ENCODE measurements at places on chromosomes 7 and 10.

- DNase-seq: no peak
Observed at GRCh38 chr10:131689486-131689885, 211.3 kb upstream of the PPP2R2D start.

DNA sequence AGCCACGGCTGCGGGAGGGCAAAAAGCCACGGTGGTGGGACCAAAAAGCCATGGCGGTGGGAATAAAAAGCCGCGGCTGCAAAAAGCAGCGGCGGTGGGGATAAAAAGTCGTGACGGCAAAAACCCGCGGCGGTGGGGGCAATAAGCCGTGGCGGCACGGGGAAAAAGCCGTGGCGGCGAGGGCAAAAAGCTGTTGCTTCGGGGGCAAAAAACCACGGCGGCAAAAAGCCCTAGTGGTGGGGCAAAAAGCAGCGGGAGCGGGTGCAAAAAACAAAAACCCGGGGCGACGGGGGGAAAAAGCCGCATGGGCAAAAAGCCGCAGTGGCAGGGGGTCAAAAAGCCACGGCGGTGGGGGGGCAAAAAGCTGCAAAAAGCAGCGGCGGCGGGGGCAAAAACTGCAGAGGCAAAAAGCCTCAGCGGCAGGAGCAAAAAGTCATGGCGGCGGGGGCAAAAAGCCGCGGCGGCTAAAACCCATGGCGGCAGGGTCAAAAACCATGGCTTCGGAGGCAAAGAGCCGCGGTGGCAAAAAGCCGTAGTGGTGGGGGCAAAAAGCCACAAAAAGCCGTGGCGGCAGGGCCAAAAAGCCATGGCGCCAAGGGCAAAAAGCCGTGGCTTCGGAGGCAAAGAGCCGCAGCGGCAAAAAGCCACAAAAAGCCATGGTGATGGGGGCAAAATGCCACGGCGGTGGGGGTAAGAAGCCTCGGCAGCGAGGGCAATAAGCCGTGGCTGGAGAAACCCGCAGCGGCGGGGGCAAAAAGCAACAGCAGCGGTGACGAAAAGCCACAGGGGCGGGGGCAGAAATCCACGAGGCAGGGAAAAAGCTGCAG, 525.8 kb downstream of the ZNF33B start:
- DNase-seq: no peak

GRCh38 chr10:35379226-35380137, 43.2 kb downstream of the CCNY start:
- no peak for DNase-seq

DNA sequence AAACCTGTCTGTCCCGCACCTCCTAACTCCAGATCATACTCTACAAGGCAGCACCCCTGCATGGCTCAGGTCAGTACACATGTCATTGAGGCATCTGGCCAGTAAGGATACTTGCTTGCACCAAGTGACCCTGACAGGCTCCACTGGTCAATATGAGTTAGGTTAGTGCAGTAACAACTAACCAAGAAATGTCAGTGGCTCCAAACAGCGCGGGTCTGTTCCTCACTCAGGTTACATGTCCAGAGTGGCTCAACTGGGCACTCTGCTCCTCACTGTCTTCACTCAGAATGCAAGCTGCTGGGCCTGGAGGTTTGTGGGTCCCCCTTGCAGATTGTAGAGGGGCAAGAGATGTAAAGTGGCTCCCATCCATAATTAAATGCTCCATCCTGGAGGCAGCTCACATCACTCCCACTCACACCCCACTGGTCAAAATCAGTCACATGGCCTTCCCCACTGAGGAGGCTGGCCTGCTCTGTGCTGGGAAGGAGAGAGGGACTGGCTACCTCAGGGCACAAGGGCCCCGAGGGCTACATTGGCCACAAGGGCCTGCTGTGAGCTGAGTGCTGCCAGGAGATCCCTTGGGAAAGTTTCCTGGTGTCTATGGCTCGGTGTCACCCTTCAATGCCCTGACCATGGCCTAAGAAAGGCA, 109.1 kb upstream of the GDF10 start:
- no peak for DNase-seq

GRCh38 chr10:79374312-79375191, 27.3 kb downstream of the PPIF start:
- peak; percentile 78 for DNase-seq

- no peak for DNase-seq
Observed at GRCh38 chr7:98902523-98902922, 24.2 kb downstream of the TRRAP start.

GRCh38 chr7:131235489-131236317, 92.0 kb upstream of the MKLN1 start:
- DNase-seq: no peak

- DNase-seq: no peak
Observed at GRCh38 chr7:7920481-7920880, 48.1 kb upstream of the GLCCI1 start.

- DNase-seq: peak; percentile 60
Observed at GRCh38 chr7:76071316-76072242, 23.7 kb downstream of the MDH2 start.

GRCh38 chr7:28052933-28053332, 127.7 kb downstream of the JAZF1 start:
- peak; percentile 30 for DNase-seq

DNA sequence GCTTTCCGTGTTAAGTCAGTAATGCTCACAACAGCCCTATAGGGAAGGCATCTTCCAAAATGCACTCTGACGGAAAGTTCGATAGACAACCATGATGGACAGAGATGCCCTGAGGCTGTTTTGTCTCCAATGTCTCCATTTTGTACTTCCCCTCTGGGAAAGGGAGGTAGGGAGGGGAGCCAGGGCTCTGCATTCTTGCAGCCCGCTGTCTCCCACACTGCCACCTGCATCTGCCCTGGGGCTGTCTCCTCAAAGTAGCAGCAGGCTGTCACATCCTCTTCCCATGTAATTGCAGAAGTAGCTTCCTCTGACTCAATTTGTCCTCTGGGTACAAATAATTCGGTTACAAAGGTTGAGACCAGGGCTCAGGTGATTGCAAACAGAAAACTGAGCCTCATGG, 131.4 kb downstream of the GPAM start:
- DNase-seq: no peak

GRCh38 chr10:68153473-68154210, 44.4 kb downstream of the MYPN start:
- DNase-seq: peak; percentile 46

DNA sequence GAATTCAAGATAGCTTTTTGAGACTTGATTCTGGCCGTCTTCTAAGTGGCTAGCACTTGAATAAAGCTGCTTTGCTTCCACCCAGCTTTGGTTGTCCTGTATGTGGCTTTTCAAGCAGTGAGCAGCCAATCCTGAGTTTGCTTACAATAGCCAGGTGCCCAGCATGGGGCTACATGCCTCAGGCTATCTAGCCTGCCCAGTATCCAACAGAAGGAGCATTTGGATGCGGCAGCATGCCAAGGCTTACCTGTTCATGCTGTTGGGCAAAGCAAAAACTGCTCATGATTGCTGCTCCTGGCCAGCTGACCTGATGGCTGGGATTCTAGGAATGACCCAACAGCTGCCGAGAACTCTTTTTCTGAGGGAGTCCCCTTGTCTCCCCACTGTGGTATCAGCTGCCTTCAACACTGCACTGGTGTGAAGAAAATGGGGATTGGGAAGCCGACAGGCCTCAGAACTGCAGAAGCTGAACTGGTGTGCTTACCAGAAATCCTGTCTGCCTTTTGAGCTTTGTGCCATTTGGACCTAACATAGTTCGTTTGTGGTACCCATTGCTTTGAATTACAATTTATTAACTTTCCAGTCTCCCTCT, 618.9 kb upstream of the IGFBP3 start:
- no peak for DNase-seq

GRCh38 chr10:62233356-62234076, 35.1 kb downstream of the RTKN2 start:
- DNase-seq: no peak

DNA sequence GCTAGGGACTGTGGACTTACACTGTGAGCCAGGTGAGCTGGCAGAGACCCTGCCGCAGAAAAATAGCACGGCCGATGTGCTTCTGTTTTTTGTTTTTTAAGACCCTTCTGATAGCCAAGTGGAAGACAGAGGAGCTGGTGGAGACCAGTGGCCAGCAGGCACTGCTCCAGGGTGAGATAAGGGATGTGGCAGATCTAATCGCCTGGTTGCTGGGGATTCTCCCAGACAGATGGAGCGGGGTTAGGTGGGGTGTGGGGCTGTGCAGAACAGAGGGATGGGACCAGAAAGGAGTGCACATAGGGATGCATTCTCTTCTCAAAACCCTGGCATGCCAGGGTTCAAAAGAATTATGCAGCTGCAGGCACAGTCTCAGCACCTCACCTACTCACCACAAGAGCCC, 82.2 kb downstream of the VOPP1 start:
- no peak for DNase-seq

- DNase-seq: no peak
Observed at GRCh38 chr10:77583527-77583926, 54.1 kb downstream of the KCNMA1 start.

- no peak for DNase-seq
Observed at GRCh38 chr7:117550625-117551024, 70.8 kb downstream of the CFTR start.

- DNase-seq: peak; percentile 75
Observed at GRCh38 chr10:16950656-16951601, 133.7 kb upstream of the RSU1 start.

DNA sequence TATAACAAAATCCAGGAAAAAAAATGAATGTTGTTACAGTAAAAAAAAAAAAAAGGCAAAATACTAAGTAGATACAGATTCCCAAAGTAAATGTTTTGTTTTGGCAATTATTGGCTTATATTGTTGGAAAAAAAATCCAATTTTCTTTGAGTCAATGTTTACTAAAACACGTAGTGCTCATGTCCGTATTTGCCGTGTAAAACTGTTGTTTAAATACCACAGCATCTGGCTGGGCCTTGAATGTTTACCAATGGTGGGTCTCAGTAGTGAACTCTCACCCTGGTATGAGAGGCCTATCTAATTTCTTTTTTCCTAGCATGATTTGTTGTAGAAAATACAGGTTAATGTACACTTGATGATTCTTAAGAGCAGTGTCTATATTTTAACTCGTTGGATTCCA, 41.4 kb upstream of the SLC26A5 start:
- no peak for DNase-seq

GRCh38 chr7:79216236-79216635, 237.2 kb downstream of the MAGI2 start:
- DNase-seq: no peak

- DNase-seq: peak; percentile 33
Observed at GRCh38 chr7:117085769-117086463, 132.6 kb downstream of the ST7 start.

DNA sequence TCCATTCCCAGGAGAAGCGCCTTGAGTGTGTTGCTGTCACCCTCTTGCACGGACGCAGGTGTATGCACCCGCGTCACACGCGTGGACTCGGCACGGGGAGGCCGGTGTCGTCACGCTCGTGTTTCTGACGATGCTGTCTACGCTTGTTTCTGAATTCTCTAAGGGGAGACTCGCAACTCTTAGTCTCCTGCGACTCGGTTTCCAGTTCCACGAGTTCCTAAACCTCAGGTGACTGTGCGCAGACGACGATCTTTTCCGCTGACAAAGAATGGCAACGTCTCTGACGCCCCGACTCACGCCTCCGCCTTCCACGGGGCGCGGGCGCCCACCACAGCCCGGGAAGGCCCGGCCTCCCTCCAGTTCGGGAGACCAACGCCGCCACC, 579 bp downstream of the IDI1 start:
- no peak for DNase-seq

DNA sequence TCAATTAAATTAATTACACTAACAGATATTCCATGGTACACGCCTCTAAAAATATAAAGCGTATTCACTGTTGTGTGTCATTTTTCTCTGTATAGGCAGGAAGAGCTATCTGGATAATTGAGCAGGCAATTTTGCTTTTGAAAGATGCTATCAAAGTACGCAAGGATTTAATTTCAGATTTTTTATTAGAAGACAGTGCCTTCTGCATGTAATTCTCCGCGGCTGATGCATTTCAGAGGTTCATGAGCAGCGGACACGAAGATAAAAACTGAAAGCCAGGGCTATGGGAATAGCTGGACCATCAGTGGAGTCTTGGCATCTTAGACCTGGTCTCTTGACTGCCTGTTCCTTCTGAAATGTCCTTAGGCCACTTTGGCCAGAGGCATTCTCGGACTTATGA, 35.7 kb upstream of the SDK1 start:
- DNase-seq: no peak

- DNase-seq: peak; percentile 3
Observed at GRCh38 chr7:82677493-82677892, 233.9 kb upstream of the CACNA2D1 start.

- no peak for DNase-seq
Observed at GRCh38 chr10:17176091-17176490, 25.4 kb downstream of the TRDMT1 start.

GRCh38 chr7:50552139-50552538, 13.1 kb downstream of the DDC start:
- DNase-seq: no peak

GRCh38 chr10:74542077-74542476, 284.3 kb upstream of the KAT6B start:
- DNase-seq: peak; percentile 95

DNA sequence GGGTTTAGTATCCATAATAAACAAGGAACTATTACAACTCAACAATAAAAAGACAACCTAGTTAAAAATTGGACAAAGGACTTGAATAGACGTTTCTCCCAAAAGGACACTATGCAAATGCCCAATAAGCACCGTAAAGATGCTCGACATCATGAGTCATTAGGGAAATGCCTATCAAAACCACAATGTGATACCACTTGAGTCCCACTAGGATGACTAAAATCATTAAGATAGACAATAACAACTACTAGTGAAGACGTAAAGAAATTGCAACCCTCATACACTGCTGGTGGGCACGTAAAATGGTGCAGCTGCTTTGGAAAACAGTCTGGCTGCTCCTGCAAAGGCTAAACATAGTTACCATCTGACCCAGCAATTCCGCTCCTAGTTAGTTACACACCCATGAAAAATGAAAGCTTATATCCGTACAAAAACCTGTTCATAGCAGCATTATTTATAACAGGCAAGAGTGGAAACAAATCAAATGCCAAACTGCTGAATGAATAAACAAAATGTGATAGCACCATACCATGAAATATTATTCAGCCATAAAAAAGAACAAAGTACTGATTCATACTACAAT, 17.3 kb downstream of the CCDC3 start:
- no peak for DNase-seq

GRCh38 chr7:158825628-158826289, 3.5 kb downstream of the ESYT2 start:
- no peak for DNase-seq

DNA sequence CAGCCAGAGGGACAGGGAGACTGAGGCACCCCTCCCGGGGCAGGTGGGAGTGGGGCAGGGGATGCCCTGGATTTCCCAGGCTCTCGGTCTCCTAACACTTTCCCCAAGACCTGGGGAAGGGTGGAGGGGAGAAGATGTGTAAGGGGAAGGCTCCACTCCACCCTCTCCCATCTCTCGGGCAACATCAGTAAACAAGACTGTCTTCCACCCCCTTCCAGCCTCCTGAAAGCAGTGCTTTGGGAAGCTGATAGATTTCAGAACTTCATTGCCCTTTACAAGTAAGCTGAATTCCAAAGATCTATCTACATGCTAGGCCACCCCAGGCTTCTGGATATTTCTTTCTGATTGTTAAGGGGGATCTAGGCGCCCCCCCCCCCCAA, 3.7 kb downstream of the FLNC start:
- DNase-seq: no peak

- no peak for DNase-seq
Observed at GRCh38 chr10:52807803-52808202, 35.2 kb upstream of the MBL2 start.

Data from cardiac muscle cell (in vitro differentiated cells and primary cell).